CD4-positive, alpha-beta T cell (primary cell): ENCODE measurements at places on chromosomes 16 and 17.

- DNase-seq = no peak
These were observed 2.9 kb downstream of the ZBTB4 start for GRCh38 chr17:7476494-7476893.

GRCh38 chr16:11755022-11755760 is 12.5 kb upstream of the TXNDC11 start:
- no peak for DNase-seq

GRCh38 chr17:79152636-79153035 is 78.0 kb downstream of the ENGASE start:
- no peak for DNase-seq

DNA sequence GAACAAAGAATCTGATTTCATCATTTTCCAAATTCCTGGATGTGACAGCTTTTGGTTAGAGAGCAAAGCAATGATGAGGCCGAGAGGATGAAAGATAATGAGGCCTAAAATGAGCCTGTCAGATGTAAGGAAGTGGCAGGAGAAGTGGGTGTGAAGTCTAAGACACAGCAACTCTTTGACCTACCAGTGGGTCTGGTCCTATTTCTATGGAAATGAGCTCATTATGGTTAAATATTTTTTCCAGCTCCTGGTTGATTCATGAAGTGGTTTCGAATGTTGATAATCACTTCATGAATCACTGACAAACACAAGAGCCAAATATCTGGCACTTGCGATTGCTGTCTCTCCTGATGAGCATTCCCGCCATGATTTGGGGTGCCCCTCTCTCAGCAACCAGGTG is 273.3 kb upstream of the CDH5 start:
- no peak for DNase-seq

DNA sequence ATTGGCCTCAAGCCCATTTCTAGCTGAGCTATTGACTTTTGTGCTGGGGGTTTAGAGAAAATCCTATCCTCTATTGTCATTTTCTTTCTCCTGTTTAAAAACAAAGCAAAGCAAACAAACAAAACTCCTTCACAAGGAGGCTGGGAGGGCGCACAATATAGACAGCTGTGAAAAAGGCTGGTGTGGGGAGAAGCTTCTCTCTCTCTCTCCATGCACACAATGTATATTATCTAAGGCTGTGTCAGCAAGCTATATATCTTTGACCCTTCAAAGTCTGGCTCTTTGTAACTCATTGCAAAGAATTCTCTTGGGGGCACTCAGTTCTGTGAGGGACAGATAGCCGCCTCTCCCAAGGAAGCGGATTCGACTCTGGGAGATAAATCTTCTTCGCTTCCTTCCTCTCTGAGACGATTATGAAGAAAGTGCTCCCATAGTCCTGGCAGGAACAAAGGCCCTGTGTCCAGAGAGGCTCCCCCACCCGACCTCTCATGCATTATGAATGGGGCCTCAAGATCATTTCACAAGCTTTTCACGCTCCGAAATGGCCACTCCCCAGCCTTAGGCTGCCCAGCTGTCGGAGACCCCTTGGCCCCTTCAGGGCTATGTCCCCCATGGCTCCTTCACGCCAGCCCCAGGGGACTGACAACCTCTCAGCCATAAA is 33.2 kb upstream of the MEAK7 start:
- DNase-seq = no peak
